ENCODE measurements at places on chromosomes 4 and X. TPM values are rescaled to one million over a fixed set of nuclear protein-coding genes. Genes with fewer than 3 reads are reported as not detected.
A peak's percentile ranks its signal among the peaks of the same experiment; 100 is the strongest.

DNA sequence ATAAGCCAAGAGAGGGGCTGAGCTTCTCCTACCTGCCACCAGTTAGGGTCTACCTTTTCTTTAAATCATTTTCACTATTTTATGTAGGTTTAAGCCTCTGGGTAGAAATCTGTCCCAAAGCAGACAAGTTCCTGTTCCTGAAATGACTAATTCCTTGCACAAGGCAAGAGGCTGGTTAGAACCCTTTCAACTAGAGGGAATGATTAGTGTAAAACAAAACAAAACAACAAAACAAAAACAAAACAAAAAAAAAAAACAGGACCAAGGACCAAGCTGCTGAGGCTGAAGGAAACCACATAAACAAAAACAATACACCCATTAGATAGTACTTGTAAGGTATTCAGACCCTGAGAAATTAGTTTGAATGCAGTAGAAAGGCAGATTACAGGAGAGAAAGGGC lies 62.7 kb downstream of the MAML3 start:
- peaks cover under 1% of the 10 kb centered on the region for H3K36me3 ChIP-seq
- H3K4me1 ChIP-seq, result peaks cover 31% of the 10 kb centered on the region
- H3K27me3 ChIP-seq, result no peaks in the 10 kb centered on the region
- H3K4me3 ChIP-seq, result peak overlapping the region; percentile 64
- H3K27ac ChIP-seq, result no peak overlapping the region

GRCh38 chr4:167452922-167453430 lies 218.7 kb upstream of the SPOCK3 start:
- no peak overlapping the region for H3K27ac ChIP-seq
- H3K27me3 ChIP-seq, result peaks cover 45% of the 10 kb centered on the region
- DNase-seq, result no peak
- H3K36me3 ChIP-seq, result no peaks in the 10 kb centered on the region

DNA sequence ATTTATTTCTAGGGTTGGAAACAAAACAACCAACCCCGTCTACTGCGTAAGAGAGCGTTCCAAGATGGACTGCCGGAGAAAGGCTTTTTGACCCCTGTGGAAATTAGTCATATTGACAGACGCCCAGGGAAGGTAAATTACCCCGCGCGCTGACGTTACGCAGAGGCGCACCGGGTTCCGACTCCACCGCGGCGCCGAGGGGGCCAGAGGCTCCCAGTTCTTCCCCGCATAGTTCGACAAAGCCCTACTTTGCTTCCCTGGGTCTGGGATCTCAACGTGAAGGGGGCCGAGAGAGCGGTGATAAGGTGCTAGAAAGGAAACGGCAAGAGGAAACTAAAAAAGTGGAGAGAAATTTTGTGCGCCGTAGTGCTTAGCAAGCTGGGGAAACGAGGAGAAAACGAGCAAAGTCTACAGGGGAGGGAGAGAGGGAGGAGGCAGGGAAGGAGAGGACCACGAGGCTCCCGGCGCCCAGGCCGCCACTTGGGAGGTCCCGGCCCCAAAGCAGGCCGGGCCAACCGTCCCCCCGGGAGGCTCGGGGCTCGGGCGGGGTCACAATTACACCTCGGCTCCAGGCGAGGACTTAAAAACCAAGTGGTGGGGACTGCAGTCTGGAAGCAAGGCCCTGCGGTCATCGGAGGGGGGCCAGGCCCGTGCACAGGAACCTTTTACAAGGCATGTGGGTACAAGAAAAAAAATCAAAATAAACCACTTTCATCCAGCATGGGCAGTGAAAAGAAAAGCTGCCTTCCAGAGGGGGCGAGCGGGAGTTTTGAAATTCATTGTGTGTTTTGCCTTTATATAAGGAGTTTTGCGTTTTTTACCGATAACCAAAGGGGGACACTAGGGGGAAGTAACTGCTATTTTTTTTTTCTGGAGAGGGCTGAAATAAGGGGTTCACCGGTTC lies 13.2 kb downstream of the HAND2 start:
- peak overlapping the region; percentile 50 for H3K4me3 ChIP-seq
- H3K27ac ChIP-seq, result no peak overlapping the region
- DNase-seq, result peak; percentile 75
- H3K36me3 ChIP-seq, result no peaks in the 10 kb centered on the region

- DNase-seq, result no peak
- no peak overlapping the region for H3K27ac ChIP-seq
- H3K36me3 ChIP-seq, result no peaks in the 10 kb centered on the region
- H3K4me3 ChIP-seq, result no peak overlapping the region
Measured at GRCh38 chr4:108695062-108695461, 44.7 kb downstream of the OSTC start.

DNA sequence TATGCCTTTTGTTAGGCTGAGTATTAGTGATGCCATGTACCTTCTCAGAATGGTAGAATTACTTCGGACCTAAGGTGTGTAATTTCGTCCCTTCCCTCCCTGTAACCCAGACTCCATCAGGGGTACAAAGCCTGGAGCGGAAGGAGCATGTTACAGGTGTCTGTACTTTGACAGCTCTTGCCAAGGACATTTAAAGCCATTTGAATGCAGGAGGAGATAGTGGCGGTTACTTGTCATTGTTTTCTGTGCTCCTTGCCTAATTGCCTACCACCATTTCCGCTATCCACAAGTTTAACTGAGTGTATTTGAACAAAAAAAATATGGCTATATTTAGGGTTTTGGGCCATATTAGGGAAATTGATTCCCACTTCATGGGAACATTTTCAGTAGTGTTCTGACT lies 1.8 kb downstream of the FNIP2 start:
- no peaks in the 10 kb centered on the region for H3K36me3 ChIP-seq
- no peak overlapping the region for H3K27ac ChIP-seq
- no peaks in the 10 kb centered on the region for H3K4me1 ChIP-seq
- peaks cover 6% of the 10 kb centered on the region for H3K27me3 ChIP-seq

DNA sequence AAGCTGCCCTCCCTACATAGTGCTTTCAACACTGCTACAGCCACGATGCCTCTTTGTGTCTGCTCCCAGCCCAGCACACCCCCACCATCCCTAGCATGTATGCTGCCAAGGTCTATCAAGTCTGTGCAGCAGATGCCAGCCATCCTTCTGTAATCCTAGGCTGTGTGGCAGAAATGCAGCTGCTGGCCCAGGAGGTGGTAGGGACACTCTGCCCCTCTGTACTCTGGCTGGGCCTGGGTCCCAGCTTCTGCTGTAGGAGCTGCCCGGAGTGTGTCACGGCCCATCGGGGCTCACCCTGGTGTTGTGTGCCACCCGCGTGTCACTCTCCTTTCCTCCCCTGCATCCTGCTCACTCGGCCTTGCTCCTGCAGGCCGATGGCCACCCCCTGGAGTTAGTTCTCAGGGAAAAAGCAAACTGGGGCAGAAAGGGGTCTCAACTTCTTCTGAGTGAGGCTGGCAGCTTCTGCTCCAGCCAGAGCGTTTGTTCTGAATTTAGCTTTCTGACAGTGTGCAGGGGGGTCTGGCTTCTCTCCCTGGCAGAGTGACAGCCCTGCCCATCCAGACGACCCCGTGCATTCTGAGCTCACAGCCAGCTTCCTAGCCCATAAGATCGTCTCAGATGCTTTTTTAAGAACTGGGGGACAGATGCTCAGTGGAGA lies 22.7 kb downstream of the PSAPL1 start:
- peaks cover 7% of the 10 kb centered on the region for H3K4me1 ChIP-seq
- H3K27ac ChIP-seq, result no peak overlapping the region
- H3K4me3 ChIP-seq, result no peak overlapping the region
- peak; percentile 20 for DNase-seq
- no peaks in the 10 kb centered on the region for H3K36me3 ChIP-seq
- H3K27me3 ChIP-seq, result no peaks in the 10 kb centered on the region

- no peak overlapping the region for H3K4me3 ChIP-seq
- H3K27ac ChIP-seq, result no peak overlapping the region
- no peaks in the 10 kb centered on the region for H3K27me3 ChIP-seq
- no peak for DNase-seq
- no peaks in the 10 kb centered on the region for H3K4me1 ChIP-seq
Measured at GRCh38 chr4:149923736-149924135, 108.1 kb upstream of the IQCM start.

DNA sequence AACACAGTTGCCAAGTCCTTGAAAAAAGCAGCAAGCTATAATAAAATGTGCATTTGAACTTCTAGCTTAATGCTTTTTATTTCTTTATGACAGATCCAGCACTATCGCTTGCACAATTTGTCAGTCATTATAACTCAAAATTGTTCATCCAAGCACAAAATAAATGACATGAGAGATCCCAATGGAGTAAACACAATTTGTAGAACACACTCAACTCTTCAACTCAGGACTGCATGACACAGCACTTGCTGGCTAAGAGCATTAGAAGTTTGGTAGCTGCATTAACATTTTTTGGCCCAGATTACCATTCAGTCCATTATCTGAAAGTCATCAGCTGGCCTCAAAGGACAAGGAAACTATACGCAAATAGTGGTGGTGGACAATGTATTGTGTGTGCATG lies 530.1 kb downstream of the INPP4B start:
- no peaks in the 10 kb centered on the region for H3K27me3 ChIP-seq
- no peak overlapping the region for H3K27ac ChIP-seq
- no peaks in the 10 kb centered on the region for H3K36me3 ChIP-seq
- no peaks in the 10 kb centered on the region for H3K4me1 ChIP-seq
- no peak overlapping the region for H3K4me3 ChIP-seq

DNA sequence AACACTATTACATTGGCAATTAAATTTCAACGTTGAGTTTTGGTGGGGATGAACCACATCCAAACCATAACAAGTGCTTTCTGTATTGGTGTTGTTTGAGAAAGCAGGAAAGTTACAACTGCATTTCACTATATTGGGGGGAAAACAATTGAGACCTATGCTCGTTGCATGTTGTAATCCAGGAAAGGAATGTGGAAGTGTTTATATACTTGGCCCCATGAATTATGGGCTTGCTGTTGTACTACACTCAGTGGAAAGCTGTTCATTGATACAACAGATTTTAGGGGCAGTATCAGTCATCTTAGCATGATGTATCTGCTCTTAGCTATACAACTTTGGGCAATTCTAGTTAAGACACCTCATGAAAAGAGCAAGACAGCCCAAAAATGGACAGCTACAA lies 52.4 kb downstream of the KLHL5 start:
- no peak for DNase-seq
- no peaks in the 10 kb centered on the region for H3K27me3 ChIP-seq
- no peak overlapping the region for H3K27ac ChIP-seq
- peaks cover 19% of the 10 kb centered on the region for H3K36me3 ChIP-seq
- H3K4me1 ChIP-seq, result no peaks in the 10 kb centered on the region

CLGN gene
- total RNA-seq, result 4.6 TPM

REST gene
- 92.2 TPM for total RNA-seq

DNA sequence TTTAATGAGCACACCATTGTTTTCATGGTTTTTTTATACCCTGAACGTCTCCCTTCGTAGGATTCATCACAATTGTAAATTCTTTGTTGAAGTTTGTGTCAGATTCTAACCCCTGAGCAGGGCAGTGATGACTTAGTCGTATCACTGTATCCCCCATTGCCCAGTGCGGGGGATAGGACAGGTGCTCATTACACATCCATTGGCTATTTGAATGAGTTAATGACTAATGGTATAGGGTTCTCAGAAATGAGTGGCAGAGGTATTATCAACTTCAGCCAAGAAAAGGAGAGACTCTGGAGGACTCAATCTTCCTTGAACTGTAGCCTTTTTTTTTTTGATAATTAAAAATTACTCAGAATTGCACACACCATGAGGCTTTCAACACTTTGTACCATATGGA lies 64.6 kb downstream of the SYNPO2 start:
- H3K4me1 ChIP-seq, result no peaks in the 10 kb centered on the region
- no peak overlapping the region for H3K4me3 ChIP-seq
- no peak overlapping the region for H3K27ac ChIP-seq
- H3K27me3 ChIP-seq, result no peaks in the 10 kb centered on the region
- DNase-seq, result no peak

FAM184B gene
- 0.07 TPM for total RNA-seq

ZNF630 gene
- total RNA-seq, result 4.0 TPM

SLC25A53 gene
- total RNA-seq, result 2.8 TPM

MSX1 gene
- total RNA-seq, result 0.46 TPM

GRCh38 chr4:27096142-27096824 lies 235.6 kb downstream of the STIM2 start:
- H3K36me3 ChIP-seq, result no peaks in the 10 kb centered on the region
- DNase-seq, result peak; percentile 61
- H3K27ac ChIP-seq, result no peak overlapping the region
- H3K4me1 ChIP-seq, result no peaks in the 10 kb centered on the region
- H3K4me3 ChIP-seq, result no peak overlapping the region

DNA sequence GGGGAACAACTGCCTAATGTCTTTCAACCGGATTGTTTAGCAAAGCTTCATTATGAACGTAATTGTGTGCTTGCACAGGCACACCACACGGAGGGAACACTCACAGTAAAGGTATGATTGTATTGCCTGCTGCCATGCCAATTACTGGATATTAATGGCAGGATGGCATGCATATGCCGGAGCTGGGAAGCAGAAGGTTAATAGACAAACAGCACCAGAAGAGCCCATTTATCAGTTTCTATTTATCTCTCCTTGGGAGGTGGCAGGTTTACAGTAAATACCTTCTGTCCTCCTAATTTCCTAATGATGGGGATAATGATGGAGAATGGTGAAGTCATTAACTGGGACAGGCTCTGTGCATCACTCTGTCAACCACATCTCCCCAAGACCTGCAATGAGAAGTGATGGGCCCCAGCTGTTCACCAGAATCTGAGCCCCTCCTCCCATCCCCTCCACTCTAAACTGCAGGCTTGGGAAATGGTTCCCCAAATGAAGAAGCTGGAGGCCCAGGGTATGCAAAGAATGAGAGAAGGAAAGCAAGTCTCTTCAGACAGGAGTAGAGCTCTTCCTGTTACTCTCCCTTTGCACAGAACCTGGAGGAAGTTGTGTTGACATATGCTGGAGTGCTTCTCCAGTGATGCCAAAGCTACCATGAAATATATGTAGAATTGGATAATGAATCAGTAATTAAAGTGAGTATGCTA lies 160.8 kb downstream of the NAA11 start:
- peaks cover 4% of the 10 kb centered on the region for H3K4me1 ChIP-seq
- H3K4me3 ChIP-seq, result no peak overlapping the region
- no peak overlapping the region for H3K27ac ChIP-seq

PLXNB3 gene
- 1.1 TPM for total RNA-seq

DNA sequence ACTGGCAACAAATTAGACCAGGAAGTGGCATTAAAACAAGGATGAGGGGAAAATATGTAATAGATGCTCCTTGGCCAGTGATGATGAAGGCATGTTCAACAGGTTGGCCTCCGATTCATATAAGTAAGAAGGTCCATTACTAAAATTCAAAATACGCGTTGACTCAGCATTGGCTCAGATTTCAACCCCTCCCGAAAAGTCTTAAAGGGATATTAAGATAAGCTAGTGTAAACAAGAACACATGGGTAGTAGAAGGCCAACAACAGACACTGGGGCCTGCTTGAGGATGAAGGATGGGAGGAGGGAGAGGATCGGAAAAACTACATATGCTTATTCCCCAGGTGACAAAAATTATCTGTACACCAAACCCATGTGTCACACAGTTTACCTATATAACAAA lies 19.1 kb upstream of the LAP3 start:
- H3K4me1 ChIP-seq, result no peaks in the 10 kb centered on the region
- H3K27ac ChIP-seq, result no peak overlapping the region
- H3K36me3 ChIP-seq, result no peaks in the 10 kb centered on the region
- H3K4me3 ChIP-seq, result no peak overlapping the region

RS1 gene
- total RNA-seq, result 0.11 TPM

GRCh38 chr4:21885770-21886169 lies 62.8 kb downstream of the KCNIP4 start:
- no peak overlapping the region for H3K4me3 ChIP-seq
- no peaks in the 10 kb centered on the region for H3K27me3 ChIP-seq
- no peaks in the 10 kb centered on the region for H3K36me3 ChIP-seq
- no peak for DNase-seq
- no peaks in the 10 kb centered on the region for H3K4me1 ChIP-seq
- H3K27ac ChIP-seq, result no peak overlapping the region
